H1 (cell line): ENCODE measurements at places on chromosomes 6 and 20. TPM values are rescaled to one million over a fixed set of nuclear protein-coding genes. Genes with fewer than 3 reads are reported as not detected.

TSPYL4 gene
- 22.6 and 23.3 TPM in 2 replicates for total RNA-seq

TRERF1 gene
- total RNA-seq = 21.5 and 22.8 TPM in 2 replicates

MAFB gene
- total RNA-seq = 1.6 and 1.8 TPM in 2 replicates

PLEKHG1 gene
- total RNA-seq = 1.6 and 2.2 TPM in 2 replicates

GTSF1L gene
- not detected in 2 replicates for total RNA-seq

SOBP gene
- 6.2 and 7.4 TPM in 2 replicates for total RNA-seq

LRRC73 gene
- 0.26 and 0.69 TPM in 2 replicates for total RNA-seq

SPATA25 gene
- 2.5 and 3.0 TPM in 2 replicates for total RNA-seq

GABRR1 gene
- total RNA-seq = 0.17 and 0.60 TPM in 2 replicates

PI16 gene
- not detected in 2 replicates for total RNA-seq

ZKSCAN8 gene
- 23.3 and 24.1 TPM in 2 replicates for total RNA-seq

GHRH gene
- total RNA-seq = not detected in 2 replicates

MTO1 gene
- 29.3 and 31.6 TPM in 2 replicates for total RNA-seq

OXT gene
- total RNA-seq = not detected in 2 replicates

TXLNB gene
- total RNA-seq = 0.17 and 0.21 TPM in 2 replicates

C20orf141 gene
- not detected in 2 replicates for total RNA-seq

OLIG3 gene
- total RNA-seq = 0.60 and 0.77 TPM in 2 replicates

GMPR gene
- 0.99 and 1.2 TPM in 2 replicates for total RNA-seq

COL9A3 gene
- total RNA-seq = 76.0 and 80.1 TPM in 2 replicates

LCA5 gene
- 3.6 TPM in 2 replicates for total RNA-seq

PCK1 gene
- total RNA-seq = not detected in 2 replicates

LIME1 gene
- total RNA-seq = 3.3 and 4.5 TPM in 2 replicates

NSFL1C gene
- total RNA-seq = 87.4 and 98.0 TPM in 2 replicates

ADRM1 gene
- 126 and 138 TPM in 2 replicates for total RNA-seq

KCNQ5 gene
- total RNA-seq = 1.2 and 1.3 TPM in 2 replicates

SEL1L2 gene
- not detected in 2 replicates for total RNA-seq

MROH8 gene
- 0.48 and 0.50 TPM in 2 replicates for total RNA-seq

BMP7 gene
- 7.2 and 9.2 TPM in 2 replicates for total RNA-seq

SFTA2 gene
- not detected in 2 replicates for total RNA-seq

COL10A1 gene
- total RNA-seq = not detected in 2 replicates

BPIFA1 gene
- not detected in 2 replicates for total RNA-seq

CAP2 gene
- 8.2 and 10.0 TPM in 2 replicates for total RNA-seq

PRL gene
- total RNA-seq = not detected in 2 replicates

SPATS1 gene
- not detected in 2 replicates for total RNA-seq

PHACTR1 gene
- 17.1 and 17.3 TPM in 2 replicates for total RNA-seq

MCM9 gene
- total RNA-seq = 11.4 and 13.0 TPM in 2 replicates

KCNQ2 gene
- total RNA-seq = 82.6 and 88.6 TPM in 2 replicates

LINC00237 gene
- 0.28 and 0.69 TPM in 2 replicates for total RNA-seq

PTPRA gene
- total RNA-seq = 46.8 and 51.3 TPM in 2 replicates
